GM23338 (cell line): ENCODE measurements at places on chromosomes 7 and 10.

DNA sequence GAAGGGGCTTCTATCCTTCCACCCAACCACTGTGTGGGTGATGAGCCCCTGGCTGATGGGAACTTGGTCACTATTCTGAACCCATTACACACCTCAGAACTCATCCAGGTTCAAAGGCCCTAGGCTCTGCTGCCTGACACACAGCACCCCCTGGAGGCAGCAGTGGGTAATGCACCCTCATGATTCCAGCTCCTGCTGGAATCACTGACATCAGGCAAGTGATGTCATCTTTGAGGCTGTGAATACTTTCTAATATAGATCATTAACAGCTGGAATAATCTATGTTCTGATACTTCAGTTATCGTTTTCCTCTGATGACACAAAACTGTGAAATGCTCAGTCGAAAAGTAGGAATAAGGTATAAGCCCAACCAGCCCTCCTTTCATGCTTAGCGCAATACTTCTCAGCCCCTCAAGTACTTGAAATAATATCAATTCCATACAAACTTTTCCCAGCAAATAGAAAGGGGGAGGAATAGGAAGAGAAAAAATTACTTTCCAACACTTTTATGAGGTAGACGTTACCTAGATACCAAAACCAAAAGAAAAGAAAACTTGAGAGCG lies 7.5 kb upstream of the RBP3 start:
- no peak overlapping the region for H3K4me3 ChIP-seq
- peak; percentile 69 for DNase-seq
- H3K27me3 ChIP-seq = no peaks in the 10 kb centered on the region
- H3K4me1 ChIP-seq = peaks cover 7% of the 10 kb centered on the region; the same call in 1 of the 2 replicates
- no peaks in the 10 kb centered on the region for H3K36me3 ChIP-seq

GRCh38 chr10:86215046-86215445 lies 151.5 kb downstream of the GRID1 start:
- H3K27me3 ChIP-seq = no peaks in the 10 kb centered on the region
- DNase-seq = no peak
- no peaks in the 10 kb centered on the region for H3K4me1 ChIP-seq
- no peak overlapping the region for H3K27ac ChIP-seq

DNA sequence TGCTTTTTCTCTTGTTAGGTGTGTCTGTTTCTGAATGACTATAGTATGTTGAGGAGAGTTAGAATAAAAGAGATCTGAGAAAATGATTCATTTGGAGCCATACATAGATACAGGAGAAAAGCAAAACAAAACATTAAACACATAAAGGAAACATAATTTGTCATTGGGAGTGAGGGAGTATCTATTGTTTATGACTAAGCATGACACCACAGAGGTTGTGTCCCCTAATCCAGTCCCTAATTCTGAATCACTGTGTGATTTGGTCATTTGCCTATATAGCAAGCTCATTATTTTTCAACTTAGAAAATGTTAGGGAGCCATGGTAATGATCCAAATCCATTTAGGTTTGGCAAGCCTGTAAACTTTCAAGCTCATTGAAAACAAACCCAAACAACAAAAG lies 132.3 kb upstream of the BMPER start:
- DNase-seq = no peak
- H3K36me3 ChIP-seq = no peaks in the 10 kb centered on the region
- H3K27me3 ChIP-seq = no peaks in the 10 kb centered on the region
- H3K4me1 ChIP-seq = no peaks in the 10 kb centered on the region
- no peak overlapping the region for H3K4me3 ChIP-seq

- H3K27me3 ChIP-seq = no peaks in the 10 kb centered on the region
- no peaks in the 10 kb centered on the region for H3K36me3 ChIP-seq
- no peak overlapping the region for H3K4me3 ChIP-seq
- DNase-seq = no peak
These were observed 57.6 kb upstream of the SLC35B4 start for GRCh38 chr7:134374291-134374690.

GRCh38 chr10:57992321-57993077 lies 275.2 kb downstream of the IPMK start:
- H3K4me1 ChIP-seq = no peaks in the 10 kb centered on the region
- no peak overlapping the region for H3K4me3 ChIP-seq
- DNase-seq = peak; percentile 37
- H3K27me3 ChIP-seq = no peaks in the 10 kb centered on the region

DNA sequence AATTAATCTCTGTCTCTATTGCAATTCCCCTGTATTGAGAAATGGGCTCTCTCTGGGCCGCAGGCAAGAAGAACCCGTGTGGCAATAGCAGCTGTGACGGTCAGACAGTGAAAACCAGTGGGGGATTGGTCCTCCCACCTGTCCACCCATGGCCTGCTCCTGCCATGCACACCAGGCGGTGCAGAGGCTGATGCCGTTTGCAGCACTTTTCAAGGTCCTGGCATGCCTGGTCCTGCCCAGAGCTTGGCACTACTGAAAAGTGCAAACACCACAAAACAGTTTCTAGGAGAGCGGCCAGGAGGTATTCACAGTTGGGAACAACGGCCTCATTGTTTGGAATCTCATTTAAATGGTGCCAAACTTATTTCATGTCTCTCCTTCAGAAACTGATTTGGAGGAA lies 41.5 kb downstream of the PSPH start:
- peak overlapping the region; percentile 78; the same call in 1 of the 2 replicates for H3K27ac ChIP-seq
- no peaks in the 10 kb centered on the region for H3K27me3 ChIP-seq
- no peaks in the 10 kb centered on the region; the same call in 1 of the 2 replicates for H3K4me1 ChIP-seq
- H3K36me3 ChIP-seq = peaks cover 23% of the 10 kb centered on the region; the same call in 1 of the 2 replicates

GRCh38 chr10:33621101-33621500 lies 286.6 kb upstream of the NRP1 start:
- DNase-seq = no peak
- H3K36me3 ChIP-seq = no peaks in the 10 kb centered on the region
- no peak overlapping the region for H3K4me3 ChIP-seq
- H3K4me1 ChIP-seq = no peaks in the 10 kb centered on the region
- no peak overlapping the region for H3K27ac ChIP-seq
- no peaks in the 10 kb centered on the region for H3K27me3 ChIP-seq

DNA sequence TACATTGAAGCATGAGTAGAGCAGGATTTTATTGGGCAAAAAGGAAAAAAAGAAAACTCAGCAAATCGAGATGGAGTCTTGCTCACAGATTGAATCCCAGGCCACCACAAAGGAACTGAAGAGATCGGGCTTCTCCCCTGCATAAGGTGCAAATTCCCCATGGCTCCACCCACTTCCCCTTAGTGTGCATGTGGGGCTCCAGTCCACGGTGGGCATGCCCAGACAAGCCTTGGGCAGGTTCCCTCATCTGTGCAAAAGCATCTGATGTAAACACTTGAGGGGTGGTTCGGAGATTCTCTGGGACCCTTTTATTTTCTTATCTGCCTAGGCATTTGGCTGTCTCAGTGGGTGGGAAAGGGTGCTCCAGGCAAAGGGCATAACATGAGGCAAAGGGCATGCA lies 150.7 kb downstream of the CFTR start:
- H3K4me1 ChIP-seq = peaks cover 15% of the 10 kb centered on the region; the same call in 1 of the 2 replicates
- H3K27ac ChIP-seq = peak overlapping the region; percentile 81
- no peaks in the 10 kb centered on the region for H3K27me3 ChIP-seq
- peak; percentile 22 for DNase-seq
- no peaks in the 10 kb centered on the region; the same call in 1 of the 2 replicates for H3K36me3 ChIP-seq

DNA sequence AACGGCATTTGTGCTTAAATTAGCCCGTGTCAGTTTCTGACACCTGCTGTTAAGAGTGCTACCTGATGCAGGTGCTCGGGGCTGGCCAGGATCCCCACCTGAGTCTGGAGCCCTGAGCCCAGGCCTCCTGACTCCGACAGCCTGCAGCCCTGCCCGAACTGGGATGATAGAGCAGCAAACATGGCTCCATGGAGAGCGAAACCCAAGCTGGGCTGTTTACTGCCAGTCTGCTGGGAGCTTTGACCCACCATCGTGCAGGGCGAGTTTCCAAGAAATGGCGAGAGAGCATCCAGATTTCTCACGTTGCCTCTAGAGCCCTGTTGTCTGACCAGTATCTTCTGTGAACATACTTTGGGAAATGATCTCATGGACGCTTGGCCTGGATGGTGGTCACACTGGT lies 66.2 kb downstream of the MGMT start:
- no peak overlapping the region for H3K27ac ChIP-seq
- no peaks in the 10 kb centered on the region for H3K27me3 ChIP-seq
- no peaks in the 10 kb centered on the region for H3K36me3 ChIP-seq
- no peak overlapping the region for H3K4me3 ChIP-seq

DNA sequence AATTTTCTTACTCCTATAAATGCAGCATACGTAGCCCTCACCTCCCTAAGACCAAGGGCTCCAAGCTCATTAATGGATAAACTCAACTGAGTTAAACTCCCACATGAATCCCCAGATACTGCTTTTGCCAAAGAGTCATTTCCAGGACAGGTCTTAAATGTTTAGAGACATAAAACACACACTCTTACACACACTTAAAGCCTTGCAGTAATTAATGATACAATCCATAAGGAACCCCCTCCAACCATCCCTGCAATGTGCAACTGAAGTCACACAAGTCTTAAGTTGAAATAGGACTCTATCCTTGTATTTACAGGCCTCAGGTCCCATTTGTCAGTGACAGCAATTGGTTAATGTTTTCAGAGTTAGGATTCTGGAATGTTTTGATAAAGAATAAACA lies 194.1 kb downstream of the FANK1 start:
- H3K27ac ChIP-seq = no peak overlapping the region
- DNase-seq = no peak
- no peak overlapping the region for H3K4me3 ChIP-seq
- no peaks in the 10 kb centered on the region for H3K4me1 ChIP-seq
- no peaks in the 10 kb centered on the region for H3K27me3 ChIP-seq

DNA sequence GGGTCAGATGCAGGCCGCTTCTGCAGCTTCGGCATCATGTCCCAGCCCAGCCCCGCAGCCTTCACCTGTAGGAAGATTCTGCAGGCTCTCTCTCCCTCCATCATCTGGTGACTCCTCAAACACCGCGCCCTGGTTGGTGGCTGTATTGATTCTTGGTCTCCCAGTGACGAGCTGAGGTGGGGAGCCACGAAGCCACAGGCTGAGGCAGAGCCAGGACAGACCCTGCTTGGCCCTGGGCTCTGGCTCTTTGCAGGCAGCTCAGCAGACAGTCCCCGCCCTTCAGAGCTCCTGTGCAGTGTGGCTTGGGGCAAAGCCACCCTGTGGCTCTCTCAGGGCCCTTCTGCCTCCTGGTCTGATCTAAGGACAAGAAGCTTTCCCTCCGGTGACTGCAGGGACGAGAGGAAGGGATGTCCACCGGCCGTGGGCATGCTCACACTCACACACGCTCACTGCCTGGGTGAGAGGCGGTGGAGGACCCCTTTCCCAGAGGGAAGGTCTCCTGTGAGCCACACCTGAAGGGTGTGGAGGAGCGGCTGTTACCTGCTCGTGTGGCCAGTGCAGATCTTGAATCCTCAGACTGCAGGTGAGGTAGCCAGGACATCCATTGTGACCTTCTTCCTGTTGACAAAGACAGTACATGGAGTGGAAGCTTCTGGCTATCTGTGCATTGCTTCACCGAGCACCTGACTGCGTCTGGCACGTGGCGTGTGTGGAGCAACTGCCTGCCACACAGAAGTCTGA lies 79.6 kb downstream of the INPP5A start:
- DNase-seq = no peak
- no peaks in the 10 kb centered on the region for H3K4me1 ChIP-seq
- peaks cover 11% of the 10 kb centered on the region; the same call in 1 of the 2 replicates for H3K36me3 ChIP-seq
- H3K27ac ChIP-seq = no peak overlapping the region

- H3K4me3 ChIP-seq = no peak overlapping the region
- peaks cover 29% of the 10 kb centered on the region for H3K4me1 ChIP-seq
- H3K27ac ChIP-seq = no peak overlapping the region
- H3K27me3 ChIP-seq = no peaks in the 10 kb centered on the region
These were observed 563.0 kb downstream of the PARD3 start for GRCh38 chr10:34252111-34252510.

GRCh38 chr10:34028936-34029335 lies 694.5 kb upstream of the NRP1 start:
- no peak overlapping the region for H3K4me3 ChIP-seq
- no peaks in the 10 kb centered on the region for H3K36me3 ChIP-seq
- H3K27me3 ChIP-seq = no peaks in the 10 kb centered on the region
- H3K27ac ChIP-seq = no peak overlapping the region
- no peak for DNase-seq

- no peaks in the 10 kb centered on the region for H3K4me1 ChIP-seq
- H3K27ac ChIP-seq = no peak overlapping the region
- H3K36me3 ChIP-seq = no peaks in the 10 kb centered on the region
- H3K27me3 ChIP-seq = no peaks in the 10 kb centered on the region
These were observed 596.0 kb upstream of the MGMT start for GRCh38 chr10:128870830-128871597.

GRCh38 chr7:117489911-117490310 lies 10.1 kb downstream of the CFTR start:
- no peak overlapping the region for H3K4me3 ChIP-seq
- no peak for DNase-seq

DNA sequence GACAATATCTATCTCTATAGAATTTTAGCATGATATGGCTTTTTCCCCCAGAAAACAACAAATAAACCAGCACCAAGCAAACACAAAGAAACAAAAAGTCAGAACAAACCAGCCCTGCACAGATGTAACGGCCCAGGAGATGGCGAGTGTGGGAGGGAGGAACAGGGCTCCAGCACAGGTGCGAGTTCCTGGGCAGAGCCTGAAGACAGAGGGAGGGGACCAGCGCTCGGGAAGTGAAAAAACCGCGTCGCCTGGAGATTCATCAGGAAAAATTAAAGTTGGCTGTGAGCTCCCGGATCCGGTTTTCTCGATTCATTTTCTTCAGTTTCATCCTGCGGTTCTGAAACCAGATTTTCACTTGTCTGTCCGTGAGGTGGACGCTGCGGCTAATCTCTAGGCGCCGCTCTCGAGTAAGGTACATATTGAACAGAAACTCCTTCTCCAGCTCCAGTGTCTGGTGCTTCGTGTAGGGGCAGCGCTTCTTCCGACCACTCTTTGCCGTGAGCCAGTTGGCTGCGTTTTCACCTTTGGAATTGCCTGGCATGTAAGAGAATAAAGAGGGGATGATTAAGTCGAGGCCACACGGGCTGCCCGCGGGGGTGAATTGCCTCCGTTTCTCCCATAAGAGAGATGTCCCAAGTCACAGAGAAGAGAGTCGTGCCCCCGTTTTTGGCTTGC lies 2.3 kb downstream of the HOXA10 start:
- H3K27me3 ChIP-seq = peaks cover 100% of the 10 kb centered on the region
- H3K4me1 ChIP-seq = peaks cover 29% of the 10 kb centered on the region
- no peak overlapping the region for H3K4me3 ChIP-seq
- peak; percentile 52 for DNase-seq
- H3K36me3 ChIP-seq = no peaks in the 10 kb centered on the region
